Femur (tissue), 1 donor: ENCODE measurements at places on chromosomes 3 and 15.

DNA sequence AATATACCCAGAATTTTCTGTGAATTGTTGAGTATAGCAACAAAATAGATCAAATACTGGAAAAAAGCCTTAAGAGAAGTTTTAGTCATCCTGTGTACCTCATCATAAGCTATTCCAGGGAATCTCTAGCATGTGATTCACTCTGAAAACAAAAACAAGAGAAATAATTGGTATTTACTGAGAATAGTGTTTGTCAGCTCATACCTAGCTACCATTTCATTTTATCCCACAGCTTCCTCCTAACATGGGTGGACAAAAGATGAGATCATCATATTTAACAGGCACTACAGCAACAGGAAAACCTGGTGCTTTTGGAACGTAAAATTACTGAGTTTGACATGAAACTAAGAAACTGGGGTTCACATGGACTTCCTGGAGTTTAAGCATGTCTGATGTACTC, 753.5 kb upstream of the NECTIN3 start:
- DNase-seq, result no peak

- DNase-seq, result peak; percentile 65
Measured at GRCh38 chr3:177358977-177359592, 161.8 kb upstream of the TBL1XR1 start.

DNA sequence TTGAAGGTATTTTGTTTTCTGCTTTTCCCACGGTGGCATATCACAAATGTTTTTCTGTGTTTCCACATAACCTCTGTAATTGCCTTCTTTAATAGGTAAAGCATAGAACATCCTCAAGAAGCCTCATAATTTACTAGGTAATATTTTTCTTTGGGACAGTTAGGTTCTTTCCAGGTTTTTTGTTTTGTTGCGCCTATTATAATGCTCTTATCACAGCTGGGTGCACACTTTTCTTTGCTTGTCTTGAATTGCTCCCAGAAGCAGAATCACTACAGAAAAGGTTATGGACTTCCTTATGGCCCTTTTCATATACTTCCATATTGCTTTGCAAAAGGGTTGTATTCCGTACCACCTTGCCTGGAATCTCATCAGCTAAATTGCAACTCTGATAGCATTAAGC, 213.5 kb downstream of the RYR3 start:
- DNase-seq, result no peak

- DNase-seq, result peak; percentile 21
Measured at GRCh38 chr3:184981071-184981470, 169.1 kb downstream of the VPS8 start.

- no peak for DNase-seq
Measured at GRCh38 chr3:43015572-43015971, 36.5 kb downstream of the GASK1A start.

GRCh38 chr3:180352261-180352660, 249.7 kb upstream of the TTC14 start:
- no peak for DNase-seq

DNA sequence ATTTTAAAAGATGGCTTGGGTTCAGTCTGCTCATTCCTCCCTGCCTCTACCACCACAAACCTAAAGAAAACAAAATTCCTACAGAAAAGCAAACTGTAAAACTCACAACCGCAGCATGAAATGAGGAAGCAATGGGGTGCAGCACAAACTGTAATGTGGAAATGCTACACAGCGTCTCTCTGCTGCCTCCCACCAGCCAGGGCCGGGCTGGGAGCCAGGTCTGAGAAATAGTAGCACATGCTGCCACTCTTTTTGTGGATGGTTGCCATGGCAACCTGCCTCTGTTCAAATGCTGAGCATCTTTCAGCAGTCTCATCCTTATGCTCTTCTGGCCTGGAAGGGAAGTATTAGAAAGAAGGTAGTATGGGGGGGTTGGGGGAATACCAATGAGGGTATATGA, 55.4 kb downstream of the EOMES start:
- peak; percentile 81 for DNase-seq

DNA sequence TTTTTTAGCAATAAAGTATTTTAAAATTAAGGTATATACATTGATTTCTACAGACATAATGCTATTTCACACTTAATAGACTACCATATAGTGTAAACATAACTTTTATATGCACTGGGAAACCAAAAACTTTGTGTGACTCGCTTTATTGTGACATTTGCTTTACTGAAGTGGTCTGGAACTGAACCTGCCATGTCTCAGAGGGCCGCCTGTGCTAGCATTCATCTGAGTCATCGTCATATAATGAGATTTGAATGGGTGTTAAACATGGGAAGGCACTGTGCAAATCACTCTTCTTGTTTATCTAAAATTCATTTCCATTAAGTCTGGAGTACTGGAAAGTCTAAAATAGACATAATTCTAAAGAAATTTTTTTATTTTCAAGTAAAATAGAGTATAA, 12.9 kb downstream of the EIF2AK4 start:
- DNase-seq, result no peak

- no peak for DNase-seq
Measured at GRCh38 chr3:89533275-89533674, 425.9 kb downstream of the EPHA3 start.
